Smooth muscle cell of the brain vasculature (primary cell): ENCODE measurements at places on chromosomes 11 and 22.

DNA sequence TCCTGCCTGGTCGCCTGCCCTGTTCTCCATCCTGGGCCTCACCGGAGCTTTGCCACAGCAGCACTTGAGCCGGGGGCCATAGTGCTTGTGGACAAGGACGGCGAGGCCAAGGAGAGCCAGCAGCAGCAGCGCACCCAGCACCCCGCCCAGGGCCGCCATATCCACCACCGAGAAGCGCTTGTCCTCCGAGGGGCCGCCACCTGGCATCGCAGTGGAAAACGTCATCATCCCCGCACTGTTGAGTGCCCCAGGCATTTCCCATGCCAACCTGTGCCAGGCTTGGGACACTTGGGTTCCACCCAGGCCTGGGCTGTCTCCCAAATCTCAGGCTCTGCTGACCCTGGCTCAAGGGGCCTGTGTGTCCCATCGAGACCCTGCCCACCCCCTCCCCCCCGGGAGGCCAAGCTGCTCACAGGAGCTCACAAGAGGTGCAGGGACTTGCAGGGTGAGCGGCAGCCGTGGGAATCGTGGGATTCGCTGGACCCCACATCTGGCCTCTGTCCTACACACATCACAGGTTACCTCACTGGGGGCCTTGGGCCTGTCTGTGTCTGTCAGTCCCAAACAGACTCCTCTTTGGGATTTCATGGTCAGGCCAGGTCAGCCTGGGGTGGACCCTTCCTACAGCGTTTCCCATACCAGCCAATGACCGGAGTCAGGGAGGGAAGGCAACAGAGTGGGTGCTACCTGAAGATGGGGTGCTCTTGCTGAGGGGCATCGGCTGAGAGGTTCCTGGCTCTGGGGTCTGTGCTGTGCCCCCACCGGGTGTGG lies 2.3 kb upstream of the IRF7 start:
- DNase-seq = no peak

- no peak for DNase-seq
These were observed 122.1 kb downstream of the CSNK2A3 start for GRCh38 chr11:11230802-11231562.

- no peak for DNase-seq
These were observed 7.8 kb upstream of the RPS6KA4 start for GRCh38 chr11:64351136-64351631.

GRCh38 chr11:45655012-45655283 lies 10.5 kb downstream of the CHST1 start:
- no peak for DNase-seq

- no peak for DNase-seq
These were observed 50.3 kb upstream of the CDON start for GRCh38 chr11:126113012-126113411.

DNA sequence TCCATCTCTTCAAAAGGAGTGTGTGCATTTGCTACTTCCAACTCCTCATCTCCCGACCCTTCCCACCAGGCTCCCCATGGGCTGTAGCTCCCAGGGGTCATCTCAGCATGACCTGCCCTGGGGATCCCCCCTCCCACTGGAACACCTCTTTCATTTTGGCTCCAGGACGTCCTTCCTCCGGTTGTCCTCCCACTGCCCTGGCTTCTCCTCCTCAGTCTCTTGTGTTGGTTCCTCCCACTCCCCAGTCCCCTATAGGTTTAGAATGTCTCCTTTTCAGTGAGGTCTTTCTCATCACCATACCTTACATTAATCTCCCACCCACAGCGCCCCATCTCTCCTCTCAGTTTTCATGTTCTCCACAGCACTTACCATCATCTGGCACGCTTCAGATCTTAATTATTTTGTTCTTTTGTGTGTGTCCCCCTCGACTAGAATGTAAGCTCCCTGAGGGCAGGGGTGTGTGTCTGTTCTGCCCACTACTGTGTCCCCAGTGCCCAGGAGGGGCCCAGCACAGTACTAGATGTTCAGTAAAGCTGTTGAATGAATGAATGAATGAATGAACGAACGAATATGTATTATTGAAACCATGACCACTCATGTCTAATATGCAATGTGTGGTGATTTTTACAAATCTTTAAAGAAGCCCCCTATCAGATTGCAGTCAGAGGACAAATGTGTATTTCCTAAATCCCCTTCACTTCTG lies 2.0 kb upstream of the TMA7B start:
- DNase-seq = no peak

DNA sequence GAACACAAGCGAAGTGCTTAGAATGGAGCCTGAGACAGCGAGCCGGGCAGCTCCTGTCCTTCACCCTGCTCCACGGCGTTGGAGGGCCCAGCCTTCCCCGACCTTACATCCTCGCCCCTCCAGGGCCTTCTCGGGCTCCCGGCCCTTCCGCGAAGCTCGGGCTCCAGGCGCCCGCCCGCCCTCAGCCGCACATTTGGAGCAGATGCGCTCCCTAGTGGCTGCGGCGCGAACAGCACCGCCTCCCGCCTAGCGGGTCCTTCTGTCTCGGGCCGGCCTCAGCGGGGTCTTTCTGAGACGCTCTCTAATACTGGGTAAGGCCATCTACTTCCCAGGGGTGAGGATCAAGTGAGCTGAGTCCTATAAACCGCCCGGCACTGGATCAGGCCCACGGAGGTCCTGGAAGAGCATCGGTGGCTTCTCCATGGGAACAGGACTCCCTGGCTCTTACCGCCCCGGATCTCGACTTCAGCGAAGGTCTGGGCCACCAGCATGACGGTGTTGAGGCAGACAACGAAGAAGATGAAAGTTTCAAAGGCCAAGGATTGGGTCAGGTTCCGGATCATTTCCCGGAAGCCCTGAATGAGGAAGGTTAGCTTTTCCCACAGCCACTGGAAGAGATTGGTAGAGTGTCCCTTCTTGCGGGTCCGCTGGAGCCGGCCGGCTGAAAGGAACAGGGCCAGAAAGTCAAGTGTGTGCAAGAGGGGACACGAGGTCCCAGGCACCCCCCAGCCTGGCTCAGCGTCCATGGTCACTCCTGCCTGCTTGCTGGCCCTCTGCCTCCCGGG lies 3.7 kb downstream of the CATSPER1 start:
- no peak for DNase-seq

GRCh38 chr11:3907590-3907989 lies 52.1 kb downstream of the STIM1 start:
- no peak for DNase-seq

DNA sequence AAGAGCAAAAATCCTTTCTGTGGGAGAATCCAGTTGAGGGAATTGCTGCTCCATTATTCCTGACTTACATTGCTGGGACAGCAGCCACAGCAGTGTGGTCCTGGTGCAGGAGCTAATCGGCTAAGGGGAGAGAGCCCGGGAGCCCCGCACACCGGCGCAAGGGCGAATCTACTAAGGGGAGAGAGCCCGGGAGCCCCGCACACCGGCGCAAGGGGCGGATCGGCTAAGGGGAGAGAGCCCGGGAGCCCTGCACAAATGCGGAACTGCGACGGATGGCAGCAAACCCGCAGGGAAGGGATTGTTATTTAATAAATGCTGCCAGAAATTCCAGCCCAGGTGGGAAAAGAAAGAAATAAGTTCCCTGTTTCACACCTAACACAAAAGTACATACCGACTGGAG lies 43.5 kb downstream of the TPCN2 start:
- DNase-seq = no peak

DNA sequence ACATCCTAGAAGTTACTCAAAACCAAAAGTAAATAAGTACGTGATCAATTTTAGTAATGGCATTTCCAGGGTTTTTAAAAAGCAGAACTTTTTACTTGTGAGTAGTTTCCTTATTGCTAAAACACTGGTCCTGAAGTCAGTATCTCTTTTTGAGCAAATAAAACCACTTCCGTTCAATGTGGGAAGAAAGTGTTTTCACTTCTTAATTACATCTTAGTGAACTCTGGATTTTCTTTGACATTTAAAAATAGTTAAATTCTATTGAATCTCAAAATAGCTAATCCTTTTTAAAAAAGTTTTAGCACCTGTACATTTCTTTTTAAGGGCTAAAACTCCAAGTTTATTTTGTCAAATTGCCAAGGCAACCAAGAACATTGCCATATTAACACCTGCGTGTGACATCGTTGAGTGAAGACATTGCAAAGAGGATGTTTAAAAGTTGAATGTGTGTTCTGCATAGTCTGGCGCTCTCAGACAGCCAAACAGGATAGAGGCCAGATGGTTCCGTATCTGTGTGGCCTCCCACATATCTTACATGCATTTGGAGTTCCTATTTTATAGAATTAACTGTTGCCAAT lies 17.2 kb upstream of the OR5B21 start:
- no peak for DNase-seq

DNA sequence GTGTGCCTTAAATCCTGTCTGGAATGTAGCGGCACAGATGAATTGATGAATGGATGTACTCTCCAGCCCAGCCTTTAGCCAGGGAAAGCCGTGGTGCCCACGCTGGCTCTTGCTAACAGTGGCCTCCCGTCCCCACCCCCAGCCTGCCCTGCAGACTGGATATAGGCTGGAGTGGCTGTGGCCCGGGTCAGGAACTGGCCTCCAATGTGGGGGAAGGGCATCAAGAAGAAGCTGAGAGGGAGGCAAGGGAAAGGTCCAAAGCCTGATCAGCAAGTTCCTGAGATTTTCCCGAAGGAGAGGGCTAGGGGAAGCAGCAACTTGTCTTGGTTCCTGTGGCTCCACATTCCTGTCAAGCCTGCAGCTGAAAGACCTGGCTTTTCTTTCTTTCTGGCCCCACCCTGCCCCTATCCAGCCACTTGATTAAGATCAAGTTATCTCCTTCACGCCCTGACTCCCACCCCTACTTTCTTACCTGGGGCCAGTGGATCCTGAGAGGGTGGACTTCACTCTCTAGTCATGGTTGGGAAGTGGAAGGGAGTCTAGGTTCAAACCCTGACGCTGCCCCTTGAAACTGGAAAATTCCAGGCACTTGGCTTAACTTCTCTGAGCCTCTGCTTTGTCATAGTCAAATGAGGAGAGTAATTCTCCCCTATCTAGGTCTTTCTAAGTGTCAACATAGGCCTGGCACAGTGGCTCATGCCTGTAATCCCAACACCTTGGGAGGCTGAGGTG lies 11.0 kb upstream of the MICALL1 start:
- no peak for DNase-seq

- no peak for DNase-seq
These were observed 11.1 kb upstream of the MYH9 start for GRCh38 chr22:36398601-36399471.

DNA sequence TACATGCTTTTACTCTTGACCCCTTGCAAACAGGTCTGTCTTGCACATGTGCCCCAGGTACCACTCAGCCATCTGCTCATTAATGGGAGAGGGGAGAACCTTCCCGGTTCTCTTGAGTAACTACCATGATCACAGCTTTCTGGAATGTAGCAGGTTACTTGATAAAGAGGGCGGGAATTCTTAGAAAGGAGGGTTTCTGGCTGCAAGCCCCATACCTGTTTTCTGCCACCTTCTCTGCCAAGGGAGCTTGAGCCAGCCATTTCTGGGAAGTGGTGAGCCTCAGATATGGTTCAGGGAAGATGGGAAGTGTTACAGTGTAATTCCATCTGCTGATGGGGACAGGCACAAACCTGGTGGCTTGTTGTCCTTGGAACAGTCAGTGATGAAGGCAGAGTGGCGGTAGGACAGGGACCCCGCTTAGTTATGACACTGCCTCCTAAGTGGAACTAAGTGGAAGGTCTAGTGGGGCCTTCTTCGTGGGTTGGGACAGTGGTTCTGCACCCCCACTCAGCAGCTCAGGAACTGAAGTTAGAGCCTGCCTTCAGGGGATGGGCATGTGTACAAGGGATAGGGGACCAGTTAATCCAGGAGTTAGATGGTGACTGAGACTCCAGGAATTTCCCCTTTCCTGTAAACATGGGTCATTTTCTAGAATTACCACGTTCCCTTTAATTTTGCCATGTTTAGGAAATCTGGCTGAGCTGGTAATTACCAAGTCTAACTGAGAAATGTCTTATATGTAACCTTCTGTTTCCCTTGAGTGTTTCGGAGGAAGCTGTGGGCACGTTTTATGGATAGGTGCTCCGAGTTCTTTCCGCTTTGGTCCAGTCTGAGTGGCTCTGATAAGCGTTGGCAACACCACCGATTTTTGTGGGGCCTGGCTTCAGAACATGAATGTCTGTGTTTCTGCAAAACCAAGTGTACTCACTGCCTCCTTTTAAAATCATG lies 35.3 kb downstream of the BCR start:
- no peak for DNase-seq

DNA sequence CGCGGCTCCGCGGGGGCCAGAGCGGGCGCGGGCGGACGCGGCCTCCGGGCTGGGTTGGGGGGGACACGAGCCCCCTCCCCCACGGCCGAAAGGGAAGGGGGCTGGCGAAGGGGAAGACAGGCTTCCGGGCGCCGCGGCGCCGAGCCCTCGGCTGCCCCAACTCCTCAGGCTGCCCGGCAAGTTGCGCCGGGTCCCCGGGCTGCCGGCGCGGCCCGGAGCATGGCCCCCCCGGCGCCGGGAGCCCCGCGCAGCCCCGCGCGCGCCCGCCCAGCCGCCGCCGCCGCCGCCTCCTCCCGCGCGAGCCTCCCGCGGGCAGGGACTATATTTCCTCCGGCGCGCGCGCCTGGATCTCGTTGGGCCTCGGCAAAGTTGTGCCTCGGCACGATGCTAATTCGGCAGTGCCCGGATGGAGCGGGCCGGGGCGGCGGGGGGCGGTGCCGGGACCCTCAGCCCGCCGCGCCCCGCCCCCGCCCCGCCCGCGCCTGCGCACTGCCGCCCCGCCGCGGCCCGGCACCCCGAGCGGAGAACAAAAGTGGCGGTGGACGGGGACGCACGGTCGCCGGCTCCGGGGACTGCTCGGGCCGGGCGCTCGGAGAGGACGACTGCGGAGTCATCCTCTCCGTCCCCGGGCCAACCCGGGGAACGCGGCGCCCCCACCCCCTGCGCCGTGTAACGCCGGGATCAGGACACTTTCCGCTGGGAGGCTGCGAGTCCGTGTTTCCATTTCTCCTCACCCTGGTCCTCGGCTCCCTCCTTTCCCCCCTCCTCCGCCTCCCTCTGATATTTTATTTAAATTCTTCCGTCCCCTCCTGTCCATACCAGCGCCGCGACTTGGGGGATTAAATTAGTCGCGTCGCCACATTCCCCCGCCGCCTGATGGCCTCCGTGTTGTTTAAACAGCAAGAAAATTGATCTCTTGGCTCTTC lies at the start of gene PHF21B:
TSS of gene PHF21B (minus strand) at position 400 of the 926 bp plus-strand sequence. CDS start 456 bp downstream, outside the sequence.
- no peak for DNase-seq

- no peak for DNase-seq
These were observed 56.0 kb upstream of the OR5AK2 start for GRCh38 chr11:56932572-56933220.

- DNase-seq = no peak
These were observed 25.9 kb upstream of the CCDC34 start for GRCh38 chr11:27388869-27389268.

DNA sequence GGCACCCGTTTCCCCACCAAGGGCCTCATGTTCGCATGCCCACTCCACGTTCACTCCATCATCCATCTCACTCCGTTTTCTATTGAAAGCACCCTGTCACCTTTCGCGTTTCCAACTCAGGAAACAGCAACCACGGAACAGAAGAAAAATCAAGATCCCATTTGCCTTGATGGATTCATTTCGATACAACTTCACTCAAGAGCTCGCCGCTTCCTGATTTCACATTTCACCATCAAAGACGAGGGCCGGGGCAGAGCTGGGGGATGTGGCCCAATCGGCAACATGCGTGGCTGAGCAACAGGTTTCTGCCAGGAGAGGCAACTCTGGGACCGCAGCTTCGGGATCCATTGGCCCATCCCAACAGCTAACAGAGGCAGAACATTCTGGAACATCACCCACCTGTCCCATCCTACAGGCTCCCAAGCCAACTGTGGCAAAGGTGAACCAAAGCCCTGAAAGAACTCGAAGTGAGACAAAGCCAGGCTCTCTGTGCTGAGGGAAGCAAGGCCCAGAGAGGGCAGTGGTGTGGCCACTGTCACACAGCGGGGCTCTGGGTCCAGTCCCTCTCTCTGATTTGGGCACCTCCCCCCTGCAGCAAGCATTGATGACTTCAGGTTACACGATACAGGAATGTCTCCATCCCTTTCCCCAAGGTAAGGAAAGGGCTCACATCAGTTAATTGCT lies 36.2 kb upstream of the CD5 start:
- DNase-seq = no peak

- no peak for DNase-seq
These were observed 769.5 kb upstream of the ANO3 start for GRCh38 chr11:25562417-25562816.
